ENCODE measurements at places on chromosomes 13 and 19. TPM values are rescaled to one million over a fixed set of nuclear protein-coding genes. Genes with fewer than 3 reads are reported as not detected.

DNA sequence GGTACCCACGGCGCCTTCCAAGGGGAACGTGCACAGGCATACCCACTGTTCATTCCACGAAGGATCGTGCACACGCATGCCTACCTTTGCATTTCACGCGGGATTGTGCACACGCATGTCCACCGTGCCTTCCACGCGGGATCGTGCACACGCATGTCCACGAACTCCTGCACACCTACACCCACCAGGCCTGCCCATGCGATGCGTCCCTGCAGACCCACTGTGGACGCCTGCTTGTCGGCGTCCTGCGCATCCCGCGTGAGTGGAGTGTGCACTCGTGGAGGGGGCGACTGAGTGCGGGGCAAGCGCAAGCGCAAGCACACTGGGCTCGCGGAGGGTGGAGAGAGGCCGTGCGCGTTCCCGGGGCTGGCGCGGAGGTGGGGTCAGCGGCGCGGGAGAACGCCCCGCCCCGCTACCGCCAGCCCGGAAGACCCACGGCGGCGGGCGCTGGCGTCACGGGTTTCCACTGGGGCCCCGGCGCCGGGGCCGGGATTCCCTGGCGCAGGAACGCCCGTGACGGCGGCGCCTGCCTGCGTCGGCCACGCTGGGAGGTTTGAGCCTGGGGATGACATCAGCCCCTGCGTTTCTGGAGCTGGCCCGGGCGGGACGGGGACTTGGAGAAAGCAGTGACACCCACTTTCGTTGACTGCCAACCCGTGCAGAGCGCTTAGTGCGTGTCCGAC lies 18.7 kb downstream of the GADD45B start:
- peak; percentile 57 for DNase-seq

GRCh38 chr13:43515531-43515930 lies 271.2 kb downstream of the ENOX1 start:
- no peak for DNase-seq

DNA sequence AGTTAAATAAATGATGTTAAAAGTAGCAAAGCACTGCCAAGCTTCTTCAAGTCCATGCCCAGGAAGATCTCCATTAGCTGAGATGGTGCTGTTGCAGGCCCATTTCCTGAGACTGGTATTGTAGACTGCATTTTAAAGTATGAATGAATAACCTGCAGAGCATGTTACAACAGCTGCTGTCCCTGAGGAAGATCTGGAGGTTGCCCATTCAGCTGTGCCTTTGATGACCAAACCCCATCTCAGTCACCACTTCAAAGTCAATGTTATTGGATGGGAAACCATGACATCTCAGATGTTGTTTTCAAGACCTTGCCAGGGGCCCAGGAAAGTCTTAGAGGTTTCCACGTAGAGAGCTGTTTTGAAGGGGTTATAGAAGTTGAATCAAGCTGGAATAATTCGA lies 281.3 kb downstream of the MTUS2 start:
- no peak for DNase-seq

DNA sequence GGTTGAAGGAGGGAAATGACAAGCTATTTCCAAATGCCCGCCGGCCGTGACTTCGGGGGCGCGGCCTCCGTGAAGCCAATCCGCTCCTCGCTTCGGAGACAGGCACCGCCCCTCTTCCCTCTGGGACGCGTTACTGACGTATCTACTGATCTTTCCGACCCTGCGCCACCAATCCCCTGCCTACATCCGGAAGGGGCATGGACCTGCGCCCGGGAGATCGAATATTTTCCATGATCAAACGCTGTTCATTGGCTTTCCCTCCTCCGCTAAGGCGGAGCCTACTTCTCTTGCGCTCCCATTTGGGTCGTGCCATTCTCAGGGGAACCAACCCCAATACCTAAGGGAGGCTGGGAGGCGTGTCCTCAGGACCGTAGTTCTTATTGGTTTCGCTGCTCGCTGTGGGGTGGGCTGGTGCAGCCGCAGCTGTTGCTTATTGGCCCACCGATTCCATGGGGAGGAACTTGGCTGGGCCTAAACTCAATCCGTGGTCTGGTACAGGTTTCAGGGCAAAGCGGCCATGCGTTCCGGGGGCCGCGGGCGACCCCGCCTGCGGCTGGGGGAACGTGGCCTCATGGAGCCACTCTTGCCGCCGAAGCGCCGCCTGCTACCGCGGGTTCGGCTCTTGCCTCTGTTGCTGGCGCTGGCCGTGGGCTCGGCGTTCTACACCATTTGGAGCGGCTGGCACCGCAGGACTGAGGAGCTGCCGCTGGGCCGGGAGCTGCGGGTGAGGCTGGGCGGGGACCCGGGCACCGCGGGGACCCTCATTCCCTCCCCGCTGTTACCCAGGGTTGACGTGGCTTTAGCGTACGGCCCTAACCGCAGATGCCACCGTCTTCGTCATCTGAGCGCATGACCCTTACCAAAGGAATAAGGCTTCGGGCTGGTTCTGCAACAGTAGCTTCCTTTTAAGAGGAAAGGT lies at the start of gene QPCTL:
TSS of gene QPCTL (plus strand) at position 480 of the 919 bp plus-strand sequence. CDS start at position 518, 38 bp downstream.
- DNase-seq, result peak; percentile 99

- no peak for DNase-seq
Measured at GRCh38 chr19:18230941-18231734, 4.9 kb upstream of the PDE4C start.

- DNase-seq, result no peak
Measured at GRCh38 chr13:33711436-33711835, 106.5 kb upstream of the RFC3 start.

The OR7A17 gene
- not detected for total RNA-seq

The TMEM150B gene
- total RNA-seq, result not detected

The DAND5 gene
- not detected for total RNA-seq

The IFNL1 gene
- total RNA-seq, result not detected
